ENCODE measurements at places on chromosomes 3 and 15. TPM values are rescaled to one million over a fixed set of nuclear protein-coding genes. Genes with fewer than 3 reads are reported as not detected.

The CNTN3 gene
- 29.8 TPM for total RNA-seq

The UBP1 gene
- 63.7 TPM for total RNA-seq

The ALDH1L1 gene
- 1.2 TPM for total RNA-seq

The SLC38A3 gene
- not detected for total RNA-seq

- no peak for DNase-seq
Observed at GRCh38 chr15:69552057-69552815, 99.6 kb downstream of the RPLP1 start.

GRCh38 chr15:61527836-61528580 is 298.9 kb upstream of the RORA start:
- peak; percentile 2 for DNase-seq

DNA sequence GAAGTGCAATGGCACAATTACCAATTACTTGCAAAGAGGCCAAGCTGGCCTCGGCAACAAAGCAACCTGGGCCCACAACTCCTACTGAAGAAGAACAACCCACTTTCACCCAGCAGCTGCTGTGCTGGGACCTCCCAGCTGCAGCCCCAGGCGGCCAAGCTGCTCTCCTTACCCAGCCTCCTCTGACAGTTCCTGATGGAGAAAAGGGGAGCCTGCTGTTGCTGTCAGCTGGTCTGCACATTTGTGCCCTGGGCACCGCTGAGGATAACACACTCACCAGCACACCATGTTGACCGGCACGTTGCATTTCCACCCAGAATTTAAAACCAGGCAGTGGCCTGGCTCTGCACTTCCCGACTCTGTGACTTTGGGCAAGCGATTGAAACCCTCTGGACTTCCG is 33.6 kb downstream of the SSUH2 start:
- no peak for DNase-seq

GRCh38 chr3:156693166-156693565 is 18.8 kb downstream of the TIPARP start:
- peak; percentile 60 for DNase-seq
